ENCODE measurements at places on chromosomes 7 and 10.

GRCh38 chr7:140036224-140036962, 26.4 kb downstream of the PARP12 start:
- DNase-seq, result no peak

DNA sequence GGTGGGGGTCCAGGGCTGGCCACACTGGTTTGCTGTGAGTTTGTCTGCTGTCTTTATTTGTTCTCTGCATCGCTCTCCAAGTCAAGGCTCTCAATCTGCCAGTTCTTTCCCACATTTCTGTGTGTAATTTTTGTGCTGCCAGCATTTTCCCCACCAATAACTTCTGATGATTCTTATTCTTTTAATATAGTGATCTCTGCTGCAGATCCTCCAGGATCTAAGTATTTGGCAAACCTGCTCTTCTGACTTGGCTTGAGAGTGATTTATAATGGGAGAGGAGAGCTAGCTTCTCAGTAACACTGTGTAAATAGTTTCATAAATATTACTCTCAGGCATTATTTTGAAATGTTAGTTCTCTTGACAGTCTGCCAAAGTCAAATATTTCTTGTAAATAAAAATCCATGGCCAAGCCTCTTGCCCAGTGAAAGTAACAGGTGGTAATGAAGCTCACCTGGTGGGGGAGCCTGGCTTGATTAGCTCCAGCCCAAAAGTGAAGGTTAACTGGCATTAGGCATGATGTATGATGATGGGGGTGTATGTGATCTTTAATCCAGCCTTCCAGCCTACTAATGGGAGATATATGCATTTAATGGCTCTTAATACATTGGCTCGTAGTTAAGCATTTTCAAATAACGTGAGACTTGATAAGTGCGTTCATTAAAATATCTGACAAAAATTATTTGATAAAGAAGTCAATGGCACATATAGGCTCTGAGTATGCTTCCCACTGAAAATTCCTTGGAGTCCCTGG, 1055.9 kb downstream of the KCNMA1 start:
- peak; percentile 21 for DNase-seq

DNA sequence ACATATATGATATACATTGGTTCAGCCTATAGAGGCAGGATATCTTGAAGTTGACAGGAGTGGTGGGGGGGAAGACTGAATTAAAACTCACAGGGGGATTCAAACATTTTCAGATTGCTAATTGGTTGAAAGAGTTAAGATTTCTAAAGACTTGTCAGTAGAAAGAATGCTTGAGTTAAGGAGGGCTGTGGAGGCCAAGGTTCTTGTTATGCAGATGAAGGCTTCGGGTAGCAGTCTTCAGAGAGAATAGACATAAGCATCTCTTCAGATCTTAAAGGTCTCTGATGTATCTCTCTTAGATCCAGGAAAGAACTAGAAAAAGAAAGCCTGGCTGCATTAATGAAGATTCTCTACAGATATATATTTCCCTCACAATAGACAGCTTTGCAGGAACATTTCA, 209.8 kb upstream of the SEMA3D start:
- no peak for DNase-seq

DNA sequence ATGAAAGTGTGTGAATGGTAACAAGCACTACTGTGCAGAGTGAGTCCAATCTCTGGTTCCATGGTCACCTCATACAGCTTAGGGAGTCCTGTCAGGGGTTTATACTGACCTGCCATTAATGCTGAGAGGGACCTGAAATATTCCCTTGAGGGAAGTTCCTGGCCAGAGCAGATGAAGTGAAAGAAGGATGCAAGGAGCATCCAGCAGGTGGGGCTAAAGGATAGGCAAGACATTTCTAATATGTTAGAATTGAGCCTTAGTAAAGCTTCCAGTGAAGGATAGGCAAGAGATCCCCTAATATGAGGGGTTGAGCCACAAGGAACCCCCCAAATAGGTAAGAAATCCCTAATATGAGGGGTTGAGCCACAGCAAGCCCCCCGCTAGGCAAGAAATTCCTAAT, 25.5 kb upstream of the FAM221A start:
- no peak for DNase-seq

GRCh38 chr10:10045765-10046028, 972.0 kb upstream of the CELF2 start:
- no peak for DNase-seq

GRCh38 chr7:40979296-40979695, 723.6 kb downstream of the INHBA start:
- DNase-seq, result no peak

- no peak for DNase-seq
These were observed 420.6 kb downstream of the PLXNA4 start for GRCh38 chr7:132155715-132156114.

- peak; percentile 2 for DNase-seq
These were observed 973.5 kb downstream of the ANKRD7 start for GRCh38 chr7:119197877-119198527.

- DNase-seq, result no peak
These were observed 54.6 kb downstream of the TBC1D12 start for GRCh38 chr10:94456942-94457341.

GRCh38 chr7:156897673-156898072, 4.7 kb upstream of the LMBR1 start:
- peak; percentile 61 for DNase-seq

DNA sequence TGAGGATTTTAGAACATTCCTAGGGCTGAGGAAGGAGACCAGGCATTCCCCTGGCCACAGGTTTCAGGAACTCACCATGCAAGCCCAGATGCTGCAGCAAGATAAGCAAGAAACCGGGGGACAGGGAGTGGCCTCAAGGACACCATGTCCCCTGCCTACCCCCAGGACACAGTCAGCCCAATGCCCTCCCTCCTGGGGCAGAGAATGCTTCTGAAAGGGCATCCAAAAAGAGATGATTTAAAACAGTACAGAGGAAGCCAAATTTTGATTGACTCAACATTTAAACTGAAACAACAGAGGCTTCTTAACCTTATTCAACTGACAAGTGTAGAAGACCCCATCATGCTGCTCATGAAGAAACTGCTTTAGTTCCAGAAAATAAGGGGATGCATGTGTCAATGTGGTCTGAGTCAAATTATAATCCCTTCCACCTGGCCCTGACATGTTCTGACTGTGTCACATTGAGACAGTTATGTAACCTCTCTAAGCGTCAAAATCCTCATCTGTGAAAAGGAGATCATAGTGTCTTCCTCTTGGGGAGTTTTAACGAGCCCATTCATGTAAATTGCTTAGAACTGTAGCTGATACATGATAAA, 60.0 kb downstream of the ICA1 start:
- no peak for DNase-seq

DNA sequence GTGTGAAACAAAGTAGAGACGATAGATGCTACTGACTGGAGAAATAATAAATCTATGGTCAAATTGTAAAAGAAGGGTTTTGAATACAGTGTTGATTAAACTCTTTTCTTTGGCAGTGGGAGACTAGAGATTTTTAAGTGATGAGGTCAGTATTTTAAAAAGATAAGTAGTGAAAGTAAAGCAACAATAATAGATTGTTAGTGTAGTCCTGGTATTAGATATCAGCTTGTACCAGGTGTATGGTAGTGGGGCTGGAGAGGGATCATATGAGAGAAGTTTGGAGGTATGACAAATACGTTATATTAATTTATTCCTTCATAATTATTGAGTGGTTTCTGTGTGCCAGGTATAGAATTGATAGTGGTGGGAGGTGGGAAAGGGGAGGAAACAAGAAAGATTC, 25.2 kb downstream of the PHTF2 start:
- no peak for DNase-seq

GRCh38 chr7:128154504-128154903, 86.6 kb upstream of the LEP start:
- DNase-seq, result no peak

DNA sequence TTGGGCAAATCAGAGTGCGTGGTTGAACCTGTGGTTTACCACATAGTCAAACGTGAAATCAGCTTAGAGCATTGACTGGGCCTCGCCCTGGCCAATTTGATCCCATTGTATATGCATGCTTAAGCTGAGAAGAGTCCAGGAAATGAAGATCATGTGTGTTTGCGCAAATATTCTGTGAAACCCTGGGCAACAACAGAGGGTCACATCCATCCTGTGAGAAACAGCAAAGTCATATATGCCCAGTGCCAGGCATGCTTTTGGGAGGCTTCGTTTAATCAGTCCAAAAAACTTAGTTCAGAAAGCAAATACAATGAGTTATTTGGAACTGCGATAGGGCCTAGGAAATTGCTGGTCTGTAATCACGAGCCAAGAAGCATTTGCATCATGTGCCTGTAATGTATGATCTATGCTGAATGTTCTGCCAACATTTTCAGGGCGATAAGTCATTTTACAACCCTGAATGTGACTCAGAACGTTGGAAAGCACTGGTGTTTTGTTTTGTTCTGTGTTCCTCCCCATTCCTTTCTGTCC, 412.1 kb upstream of the CELF2 start:
- no peak for DNase-seq

- DNase-seq, result peak; percentile 24
These were observed 118.5 kb downstream of the VTI1A start for GRCh38 chr10:112565434-112566053.

DNA sequence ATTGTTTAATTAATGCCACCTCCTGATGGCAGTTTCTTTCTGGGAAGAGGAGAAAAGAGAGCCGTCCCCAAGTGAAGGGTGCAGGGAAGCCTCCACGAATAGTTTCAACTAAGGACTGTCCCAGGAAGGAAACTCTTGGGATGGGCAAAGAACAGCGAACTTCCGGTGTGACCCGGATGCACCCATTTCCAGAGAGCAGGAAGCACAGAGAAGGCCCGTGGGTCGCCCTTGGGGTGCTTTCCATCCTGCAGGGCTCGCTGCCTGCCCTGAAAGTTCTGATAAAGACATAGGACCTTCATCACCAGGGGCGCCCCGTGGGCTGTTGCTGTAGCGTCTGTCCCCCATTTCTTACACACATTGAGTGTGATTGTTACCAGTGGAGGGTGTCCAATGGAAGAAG, 27.0 kb downstream of the GTF2I start:
- no peak for DNase-seq

DNA sequence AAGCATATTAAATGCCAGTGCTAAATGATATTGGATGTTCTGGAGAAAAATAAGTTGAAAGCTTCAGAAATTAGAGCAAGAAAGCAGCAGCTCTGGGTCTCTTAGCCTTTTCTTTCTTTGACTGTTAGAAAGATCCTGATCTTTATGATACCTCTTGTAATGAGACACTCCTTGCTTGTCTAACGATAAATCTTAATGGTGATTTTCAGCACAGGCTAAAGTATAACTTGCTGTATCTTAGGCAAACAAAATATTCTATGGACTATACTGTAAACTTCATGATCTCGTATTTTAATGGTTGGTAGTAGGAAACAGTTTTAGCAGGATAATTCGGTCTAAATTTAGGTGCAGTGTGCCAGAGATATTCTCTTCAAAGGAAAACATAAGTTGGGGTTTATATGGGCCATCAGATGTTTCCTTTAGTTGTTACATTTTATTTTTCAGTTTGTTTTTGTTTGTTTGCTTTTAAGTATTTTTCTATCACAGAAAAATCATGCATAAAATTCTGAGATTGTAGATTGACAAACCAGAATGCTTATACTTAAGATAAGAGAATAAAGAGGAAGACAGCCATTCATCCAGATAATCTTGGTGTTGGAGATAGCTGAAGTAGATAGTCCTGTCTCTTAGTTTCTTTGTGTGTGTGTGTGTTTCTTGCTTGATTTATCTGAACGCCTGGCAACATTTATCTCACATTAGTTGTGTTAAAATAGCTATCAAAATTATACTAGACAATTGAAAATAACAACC, 4.7 kb downstream of the CASD1 start:
- DNase-seq, result no peak

- no peak for DNase-seq
These were observed 128.7 kb downstream of the KBTBD2 start for GRCh38 chr7:32762925-32763293.

GRCh38 chr7:14752301-14752700, 150.2 kb downstream of the DGKB start:
- no peak for DNase-seq

GRCh38 chr7:14691597-14692203, 210.9 kb downstream of the DGKB start:
- DNase-seq, result no peak

GRCh38 chr7:148210804-148211325, 379.7 kb upstream of the C7orf33 start:
- DNase-seq, result no peak

GRCh38 chr7:18703685-18704084, 208.1 kb downstream of the HDAC9 start:
- DNase-seq, result no peak

DNA sequence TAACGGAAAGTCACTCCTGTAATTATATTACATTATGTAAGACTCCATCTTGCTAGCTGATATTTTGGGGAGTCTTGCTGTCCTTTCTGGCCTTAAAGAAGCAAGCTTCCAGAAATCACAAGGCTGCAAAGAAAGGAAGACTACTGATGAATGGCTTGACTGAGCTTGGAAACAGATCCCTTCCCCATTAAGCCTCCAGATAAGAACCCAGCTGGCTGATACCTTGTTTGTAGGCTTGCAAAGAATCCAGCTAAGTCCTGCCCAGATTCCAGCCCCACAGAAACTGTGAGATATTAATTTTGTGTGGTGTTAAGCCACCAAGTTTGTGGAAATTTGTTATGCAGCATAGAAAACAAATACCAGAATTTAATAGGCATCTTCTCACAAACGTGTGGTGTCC, 49.9 kb upstream of the TMEM106B start:
- DNase-seq, result no peak
